Vagina (tissue), 2 donors: ENCODE measurements at places on chromosomes 5 and 9. TPM values are rescaled to one million over a fixed set of nuclear protein-coding genes. Genes with fewer than 3 reads are reported as not detected.

DNA sequence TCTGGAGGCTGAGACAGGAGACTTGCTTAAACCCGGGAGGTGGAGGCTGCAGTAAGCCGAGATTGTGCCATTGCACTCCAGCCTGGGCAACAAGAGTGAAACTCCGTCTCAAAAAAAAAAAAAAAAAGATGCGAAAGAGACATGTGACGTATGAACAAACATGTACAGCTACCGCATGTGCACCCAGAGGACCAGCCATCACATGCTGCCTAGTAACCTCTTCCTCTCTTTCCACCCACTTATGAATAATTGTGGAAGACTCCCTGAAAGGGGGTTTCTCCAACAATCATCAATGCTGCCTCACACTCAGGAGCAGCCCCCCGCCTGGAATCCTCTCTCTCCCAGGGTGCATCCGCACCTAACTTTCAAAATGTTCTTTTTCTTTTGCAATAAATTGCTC lies 2.2 kb downstream of the SARDH start:
- H3K36me3 ChIP-seq, result no peaks in the 10 kb centered on the region
- peaks cover 16% of the 10 kb centered on the region for H3K4me1 ChIP-seq
- H3K27me3 ChIP-seq, result no peaks in the 10 kb centered on the region
- H3K27ac ChIP-seq, result no peak overlapping the region

GRCh38 chr9:12416716-12417115 lies 276.5 kb upstream of the TYRP1 start:
- H3K27me3 ChIP-seq, result no peaks in the 10 kb centered on the region
- no peak overlapping the region for H3K4me3 ChIP-seq
- H3K27ac ChIP-seq, result no peak overlapping the region
- H3K4me1 ChIP-seq, result no peaks in the 10 kb centered on the region

GRCh38 chr9:107933097-107933496 lies 443.5 kb upstream of the KLF4 start:
- H3K27ac ChIP-seq, result no peak overlapping the region
- H3K4me1 ChIP-seq, result peaks cover 7% of the 10 kb centered on the region
- no peak overlapping the region for H3K4me3 ChIP-seq
- no peak for DNase-seq
- no peaks in the 10 kb centered on the region for H3K27me3 ChIP-seq

DNA sequence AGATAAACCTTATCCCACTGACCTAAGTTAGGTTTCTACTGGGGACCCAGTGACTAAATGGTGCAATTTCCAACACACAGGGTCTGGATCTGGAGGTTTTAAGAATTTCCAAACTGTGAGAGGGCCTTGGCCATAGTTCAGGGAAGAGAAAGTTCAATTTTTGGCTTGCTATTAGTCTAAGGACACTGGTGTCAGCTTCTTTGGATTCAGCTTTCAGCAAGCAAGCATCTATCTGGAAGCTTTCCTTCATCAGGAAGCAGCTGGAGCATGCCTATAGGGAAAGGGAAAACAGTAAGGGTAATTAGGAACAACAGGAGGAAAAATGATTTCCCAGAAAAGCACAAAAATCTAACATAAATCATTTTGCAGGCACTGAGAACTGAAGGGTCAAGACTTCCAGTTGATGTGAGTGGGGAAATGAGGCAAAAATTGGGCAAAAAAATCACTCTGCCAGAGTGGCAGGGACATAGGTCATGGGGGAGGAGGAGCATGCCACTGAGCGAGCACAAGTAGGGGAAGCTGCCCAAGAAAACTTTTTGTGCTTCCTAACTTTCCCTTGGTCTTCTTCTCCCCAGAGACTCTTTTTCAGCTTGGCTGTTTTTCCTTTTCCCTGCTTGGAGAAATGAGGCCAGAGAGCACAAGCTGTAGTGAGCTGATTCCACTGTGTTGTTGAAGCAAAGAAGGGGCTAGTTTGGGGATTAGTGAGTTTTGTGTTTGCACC lies 299.6 kb downstream of the FGF10 start:
- no peaks in the 10 kb centered on the region for H3K36me3 ChIP-seq
- H3K4me1 ChIP-seq, result no peaks in the 10 kb centered on the region
- no peaks in the 10 kb centered on the region for H3K27me3 ChIP-seq
- H3K27ac ChIP-seq, result no peak overlapping the region

- H3K27ac ChIP-seq, result no peak overlapping the region
- no peak overlapping the region for H3K4me3 ChIP-seq
- H3K27me3 ChIP-seq, result no peaks in the 10 kb centered on the region
- no peaks in the 10 kb centered on the region for H3K36me3 ChIP-seq
- DNase-seq, result no peak
Observed at GRCh38 chr9:3936520-3937235, 363.2 kb downstream of the GLIS3 start.

- H3K4me1 ChIP-seq, result no peaks in the 10 kb centered on the region
- H3K36me3 ChIP-seq, result peaks cover 5% of the 10 kb centered on the region
- no peaks in the 10 kb centered on the region for H3K27me3 ChIP-seq
- DNase-seq, result no peak
Observed at GRCh38 chr5:9373571-9373970, 172.3 kb downstream of the SEMA5A start.

DNA sequence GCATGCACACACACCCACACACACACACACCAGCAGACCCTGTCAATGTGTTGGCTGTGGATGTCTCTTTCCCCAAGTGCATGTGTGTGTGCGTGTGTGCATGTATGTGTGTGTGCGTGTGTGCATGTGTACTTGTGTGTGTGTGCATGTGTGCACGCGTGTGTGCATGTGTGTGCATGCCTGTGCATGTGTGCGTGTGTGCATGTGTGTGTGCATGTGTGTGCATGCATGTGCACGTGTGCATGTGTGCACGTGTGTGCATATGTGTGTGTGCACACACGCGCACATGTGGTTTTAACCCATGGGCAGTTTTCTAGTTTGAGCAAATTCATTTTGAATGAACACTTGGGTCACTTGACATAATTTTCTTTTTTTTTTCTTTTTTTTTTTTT lies 268.8 kb upstream of the IRX1 start:
- peaks cover 23% of the 10 kb centered on the region for H3K4me1 ChIP-seq
- no peaks in the 10 kb centered on the region for H3K36me3 ChIP-seq
- DNase-seq, result no peak
- no peak overlapping the region for H3K4me3 ChIP-seq
- H3K27me3 ChIP-seq, result no peaks in the 10 kb centered on the region

- no peaks in the 10 kb centered on the region for H3K4me1 ChIP-seq
- H3K36me3 ChIP-seq, result no peaks in the 10 kb centered on the region
- DNase-seq, result no peak
- no peak overlapping the region for H3K4me3 ChIP-seq
- H3K27ac ChIP-seq, result no peak overlapping the region
Observed at GRCh38 chr5:103669615-103670014, 107.0 kb upstream of the NUDT12 start.

DNA sequence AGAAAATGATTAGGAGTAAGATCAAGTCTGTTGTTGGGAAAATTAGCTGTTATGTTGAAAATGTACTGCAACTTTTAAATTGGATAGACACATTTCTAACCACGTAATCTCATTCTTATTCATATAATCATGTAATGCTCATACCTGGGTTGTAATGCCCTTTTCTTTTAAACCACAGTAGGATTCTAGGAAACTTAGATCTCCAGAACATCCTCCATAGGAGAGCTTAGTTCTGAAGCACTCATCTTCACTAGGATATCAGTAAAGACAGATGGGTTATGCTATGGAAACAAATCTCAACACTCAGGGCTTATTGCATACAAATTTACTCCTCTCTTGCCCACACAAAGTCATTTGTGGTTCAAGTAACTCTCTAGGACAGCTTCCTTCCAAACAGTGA lies 34.8 kb upstream of the ANXA1 start:
- H3K4me1 ChIP-seq, result no peaks in the 10 kb centered on the region
- no peak overlapping the region for H3K4me3 ChIP-seq
- H3K27ac ChIP-seq, result no peak overlapping the region
- no peaks in the 10 kb centered on the region for H3K36me3 ChIP-seq
- DNase-seq, result no peak

DNA sequence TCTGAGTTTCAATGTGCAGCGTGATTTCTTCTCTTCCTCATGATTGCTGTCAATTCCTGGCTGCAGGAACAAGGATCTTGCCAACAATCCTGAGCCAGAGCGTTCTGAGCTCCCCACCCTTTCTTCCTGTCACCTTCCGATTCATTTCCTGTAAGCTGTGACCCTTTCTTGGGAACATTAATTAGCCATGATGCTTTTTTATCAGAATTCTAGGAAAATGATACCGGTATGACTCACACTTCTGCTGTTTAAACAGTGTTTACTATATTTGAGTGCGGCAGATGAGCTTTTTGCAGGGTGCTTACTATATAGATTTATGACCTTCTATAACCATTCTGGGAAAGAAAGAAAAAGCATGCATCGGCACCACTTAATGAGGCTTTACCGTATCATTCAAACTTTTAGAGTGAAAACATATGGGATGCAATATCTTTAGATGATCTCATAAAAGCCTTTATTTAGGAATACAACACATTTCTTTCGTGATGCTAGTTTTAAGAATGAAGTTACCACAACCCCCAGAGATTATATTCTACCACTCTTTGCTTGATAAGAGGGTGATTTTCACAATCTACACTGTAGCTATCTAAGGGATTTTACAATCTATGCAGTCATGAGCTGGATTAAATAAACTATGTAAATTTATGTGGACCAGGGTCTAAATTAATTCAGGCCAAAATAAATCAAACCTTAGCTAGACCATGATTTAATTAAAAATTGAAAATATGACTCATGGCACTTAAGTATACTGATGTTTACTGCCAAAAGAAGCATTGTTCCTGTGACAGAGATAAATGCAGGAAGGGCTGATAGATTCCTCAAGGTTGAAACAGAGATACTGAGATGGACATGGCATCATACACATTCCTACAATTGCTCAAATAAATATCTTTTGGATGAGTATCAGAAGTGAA lies 38.0 kb upstream of the OSMR start:
- no peak overlapping the region for H3K4me3 ChIP-seq
- H3K27me3 ChIP-seq, result no peaks in the 10 kb centered on the region
- no peak for DNase-seq
- H3K4me1 ChIP-seq, result peaks cover 38% of the 10 kb centered on the region

DNA sequence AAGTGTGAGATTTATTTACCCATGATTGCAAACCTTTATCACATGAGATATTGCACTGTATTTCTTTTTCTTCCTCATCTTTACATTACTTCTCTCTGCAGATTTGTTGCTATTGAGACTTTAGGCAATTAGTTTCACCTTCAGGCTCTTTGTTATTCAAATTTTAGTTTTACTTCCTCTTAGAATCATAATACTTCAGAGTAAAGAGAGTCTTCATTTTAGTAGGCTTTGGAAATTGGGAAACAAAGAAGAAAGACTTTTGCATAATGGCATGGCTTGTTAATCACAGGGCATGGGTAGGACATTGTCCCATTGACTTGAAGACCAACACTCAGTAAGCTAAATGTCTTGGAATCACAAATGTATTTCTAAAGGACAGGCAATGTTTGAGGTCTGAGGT lies 1.2 kb upstream of the PCDHGA5 start:
- no peak overlapping the region for H3K27ac ChIP-seq
- H3K36me3 ChIP-seq, result no peaks in the 10 kb centered on the region
- DNase-seq, result no peak
- no peak overlapping the region for H3K4me3 ChIP-seq

- no peak overlapping the region for H3K27ac ChIP-seq
- H3K36me3 ChIP-seq, result no peaks in the 10 kb centered on the region
- peak; percentile 9 for DNase-seq
- no peak overlapping the region for H3K4me3 ChIP-seq
- no peaks in the 10 kb centered on the region for H3K27me3 ChIP-seq
Observed at GRCh38 chr9:87674565-87675299, 51.2 kb upstream of the CTSL start.

DNA sequence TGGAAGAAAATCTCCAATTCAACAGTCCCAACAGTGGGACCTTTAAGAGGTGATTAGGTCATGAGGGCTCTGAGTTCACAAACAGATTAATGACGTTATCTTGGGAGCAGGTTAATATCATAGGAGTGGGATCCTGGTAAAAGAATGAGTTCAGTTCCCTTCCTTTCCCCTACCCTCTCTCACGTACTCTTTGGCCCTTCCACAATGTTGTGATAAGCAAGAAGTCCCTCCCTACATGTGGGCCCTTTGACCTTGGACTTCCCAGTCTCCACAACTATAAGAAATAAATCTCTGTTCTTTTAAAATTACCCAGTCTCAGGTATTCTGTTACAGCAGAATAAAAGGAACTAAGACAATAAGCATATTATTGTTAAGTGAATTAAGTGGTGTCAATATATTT lies 37.8 kb downstream of the SLC38A9 start:
- H3K4me3 ChIP-seq, result no peak overlapping the region
- no peaks in the 10 kb centered on the region for H3K27me3 ChIP-seq
- H3K36me3 ChIP-seq, result no peaks in the 10 kb centered on the region
- no peak overlapping the region for H3K27ac ChIP-seq
- no peak for DNase-seq
- H3K4me1 ChIP-seq, result peaks cover 32% of the 10 kb centered on the region

DNA sequence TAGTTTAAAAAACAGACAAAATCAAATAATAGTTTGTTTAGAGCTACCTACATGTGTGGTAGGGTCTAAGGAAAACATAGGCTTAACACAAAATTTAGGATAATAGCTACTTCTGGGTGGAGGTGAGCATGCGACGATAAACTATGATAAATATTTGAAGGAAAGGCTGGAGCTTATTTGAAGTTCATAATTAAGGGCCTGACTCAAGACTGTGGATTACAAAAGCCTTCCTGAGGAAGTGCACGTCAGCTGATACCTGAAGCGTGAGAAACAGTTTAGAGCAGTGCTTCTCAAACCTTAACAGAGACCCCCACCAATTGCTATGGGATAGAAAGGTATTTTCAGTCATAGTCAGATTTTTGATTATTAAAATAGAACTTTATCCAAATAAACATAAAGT lies 20.4 kb upstream of the UBLCP1 start:
- DNase-seq, result no peak
- H3K36me3 ChIP-seq, result no peaks in the 10 kb centered on the region
- H3K27me3 ChIP-seq, result no peaks in the 10 kb centered on the region
- H3K4me3 ChIP-seq, result no peak overlapping the region

DNA sequence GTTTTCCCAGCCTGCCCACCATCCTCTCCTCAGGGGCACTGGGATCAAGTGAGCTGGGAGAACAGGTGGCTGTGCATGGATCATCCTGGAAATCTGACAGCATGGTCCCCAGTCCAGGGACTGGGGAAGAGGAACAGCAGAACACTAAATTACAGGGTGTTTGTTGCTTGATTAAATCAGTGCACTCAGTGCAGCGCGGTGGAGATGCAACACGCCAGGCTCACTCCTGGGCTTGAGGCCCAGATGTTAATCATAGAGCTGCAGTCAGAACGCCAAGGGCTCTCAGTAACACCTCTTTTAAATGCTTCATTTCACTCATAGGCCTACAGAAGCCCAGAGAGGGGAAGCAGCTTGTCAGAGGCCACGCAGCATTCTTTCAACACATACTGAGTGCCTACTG lies 14.2 kb upstream of the LARP1 start:
- H3K27ac ChIP-seq, result no peak overlapping the region
- no peaks in the 10 kb centered on the region for H3K27me3 ChIP-seq
- no peak overlapping the region for H3K4me3 ChIP-seq
- H3K36me3 ChIP-seq, result no peaks in the 10 kb centered on the region
- peaks cover 12% of the 10 kb centered on the region for H3K4me1 ChIP-seq
- no peak for DNase-seq

- no peaks in the 10 kb centered on the region for H3K4me1 ChIP-seq
- no peak overlapping the region for H3K27ac ChIP-seq
- H3K36me3 ChIP-seq, result no peaks in the 10 kb centered on the region
- no peaks in the 10 kb centered on the region for H3K27me3 ChIP-seq
- H3K4me3 ChIP-seq, result no peak overlapping the region
Observed at GRCh38 chr9:76609285-76610010, 150.5 kb downstream of the GCNT1 start.

The NIPSNAP3A gene
- total RNA-seq, result 25.8 TPM

The ARL10 gene
- total RNA-seq, result 9.8 TPM

The SSNA1 gene
- 49.8 TPM for total RNA-seq

The OTP gene
- not detected for total RNA-seq

The LCP2 gene
- 25.5 TPM for total RNA-seq

The SLC34A1 gene
- not detected for total RNA-seq

The FBXL7 gene
- 21.1 TPM for total RNA-seq
